ENCODE measurements at places on chromosomes 1 and 21.

GRCh38 chr1:47841356-47841755 lies 155.8 kb downstream of the TRABD2B start:
- DNase-seq, result no peak

GRCh38 chr1:23393706-23394105 lies 24.1 kb upstream of the ZNF436 start:
- no peak for DNase-seq

DNA sequence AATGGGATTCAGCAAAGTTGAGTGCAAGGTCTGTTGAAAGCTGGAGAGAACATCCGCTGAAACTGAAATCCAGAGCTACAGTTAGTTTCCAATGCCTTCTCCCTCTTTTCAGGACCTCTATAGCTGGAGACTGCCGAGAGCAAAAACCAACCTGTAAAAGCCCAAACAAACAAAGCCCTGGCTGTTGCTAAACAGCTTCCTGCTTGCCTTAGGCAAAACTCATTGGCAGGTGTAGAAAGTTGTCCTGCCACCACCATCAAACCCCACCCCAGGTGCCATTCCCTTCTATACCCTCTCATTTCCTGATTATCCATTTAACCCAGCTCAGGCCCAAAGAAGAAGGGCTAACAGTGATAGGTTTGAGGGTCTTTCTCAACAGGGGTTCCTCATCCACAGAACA lies 24.7 kb downstream of the SCYL3 start:
- DNase-seq, result no peak

- no peak for DNase-seq
Observed at GRCh38 chr1:115425442-115425841, 87.4 kb upstream of the NGF start.

DNA sequence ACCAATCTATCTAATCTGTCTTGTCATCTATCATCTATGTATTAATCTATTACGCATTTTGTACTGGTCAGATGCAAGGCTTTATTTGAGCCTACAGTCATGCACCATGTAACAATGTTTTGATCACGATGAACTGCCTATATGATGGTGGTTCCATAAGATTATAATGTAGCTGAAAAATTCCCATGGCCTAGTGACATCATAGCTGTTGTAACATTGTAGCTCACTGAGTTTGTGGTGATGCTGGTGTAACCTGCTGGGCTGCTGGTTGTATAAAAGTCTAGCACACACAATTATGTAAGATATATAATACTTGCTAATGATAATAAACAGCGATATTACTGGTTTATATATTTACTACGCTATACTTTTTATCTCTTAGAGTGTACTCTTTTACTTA lies 64.8 kb upstream of the IGSF5 start:
- no peak for DNase-seq

- no peak for DNase-seq
Observed at GRCh38 chr1:198391393-198392020, 149.0 kb downstream of the ATP6V1G3 start.

- DNase-seq, result no peak
Observed at GRCh38 chr1:161073474-161074121, 3.9 kb upstream of the ARHGAP30 start.

DNA sequence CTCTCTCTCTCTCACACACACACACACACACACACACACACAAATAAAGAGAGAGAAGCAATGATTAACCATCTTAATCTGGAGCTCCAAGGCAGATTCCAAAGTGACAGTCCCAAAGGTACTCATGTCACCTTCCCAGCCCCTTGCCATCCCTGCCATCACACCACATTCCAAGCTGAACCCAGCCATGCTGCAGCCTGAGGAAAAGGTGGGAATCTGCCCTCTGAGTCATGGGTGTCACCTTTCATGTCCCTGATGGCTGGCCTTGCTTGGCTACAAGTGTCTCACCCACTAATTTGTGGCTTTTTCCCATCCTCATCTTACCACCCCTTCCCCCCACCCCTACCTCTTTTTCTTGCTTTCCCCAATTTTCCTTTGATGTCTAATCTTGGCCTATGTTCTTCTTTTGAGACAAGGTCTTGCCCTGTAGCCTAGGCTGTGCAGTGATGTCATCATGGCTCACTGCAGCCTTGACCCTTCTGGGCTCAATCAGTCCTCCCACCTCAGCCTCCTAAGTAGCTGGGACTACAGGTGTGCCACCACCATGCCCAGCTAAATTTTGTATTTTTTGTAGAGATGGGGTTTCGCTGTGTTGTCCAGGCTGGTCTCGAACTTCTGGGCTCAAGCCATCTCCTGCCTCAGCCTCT lies 3.2 kb downstream of the ANXA9 start:
- DNase-seq, result no peak

DNA sequence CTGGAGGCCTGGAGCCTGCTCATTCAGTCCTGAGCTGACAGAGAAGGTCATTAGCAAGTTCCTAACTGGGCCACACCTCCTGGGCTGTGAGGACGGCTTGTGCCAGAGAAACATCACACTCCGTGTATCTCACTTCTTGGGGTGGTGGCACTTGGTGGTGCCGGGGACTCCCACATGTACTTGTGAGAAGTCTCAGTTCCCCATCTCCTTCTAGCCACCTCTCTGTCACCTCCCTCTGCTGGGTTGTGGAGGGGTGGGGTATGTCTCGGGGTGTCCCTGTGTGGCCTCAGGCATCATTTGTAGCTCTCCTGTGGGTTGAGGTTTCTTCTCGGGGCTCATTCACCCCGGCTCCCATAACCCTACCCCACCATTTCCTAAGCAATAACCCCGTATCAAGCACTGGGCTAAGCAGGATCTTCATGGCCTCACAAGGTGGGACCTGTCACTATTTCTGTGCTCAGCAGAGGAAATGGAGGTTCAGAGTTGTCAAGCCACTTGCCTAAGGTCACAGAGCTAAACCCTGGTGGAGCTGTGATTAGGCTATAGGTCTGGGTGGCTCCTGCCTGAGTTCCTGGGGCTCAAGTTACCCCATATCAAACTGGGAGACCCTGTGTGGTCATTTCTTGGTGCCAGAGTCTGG lies 62.5 kb downstream of the UBIAD1 start:
- DNase-seq, result no peak

DNA sequence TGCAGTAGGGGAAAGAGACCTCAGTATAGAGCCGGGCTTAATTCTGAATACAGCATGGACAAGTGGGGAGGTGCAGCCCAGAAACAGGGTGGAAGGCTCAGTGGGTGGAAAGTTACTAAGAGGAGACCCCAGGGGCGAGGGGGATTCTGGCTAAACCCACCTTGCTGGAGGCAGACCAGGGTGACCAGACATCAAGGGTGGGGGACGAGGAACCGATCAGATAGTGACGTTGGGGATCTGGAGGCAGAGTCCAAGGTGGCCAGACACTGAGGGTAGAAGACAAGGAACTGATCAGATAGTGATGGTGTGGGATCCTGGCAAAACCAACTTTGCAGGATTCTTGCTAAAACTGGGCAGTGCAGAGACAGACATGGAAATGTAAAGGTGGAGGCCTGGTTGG lies 36.8 kb downstream of the B3GALT5 start:
- DNase-seq, result no peak

DNA sequence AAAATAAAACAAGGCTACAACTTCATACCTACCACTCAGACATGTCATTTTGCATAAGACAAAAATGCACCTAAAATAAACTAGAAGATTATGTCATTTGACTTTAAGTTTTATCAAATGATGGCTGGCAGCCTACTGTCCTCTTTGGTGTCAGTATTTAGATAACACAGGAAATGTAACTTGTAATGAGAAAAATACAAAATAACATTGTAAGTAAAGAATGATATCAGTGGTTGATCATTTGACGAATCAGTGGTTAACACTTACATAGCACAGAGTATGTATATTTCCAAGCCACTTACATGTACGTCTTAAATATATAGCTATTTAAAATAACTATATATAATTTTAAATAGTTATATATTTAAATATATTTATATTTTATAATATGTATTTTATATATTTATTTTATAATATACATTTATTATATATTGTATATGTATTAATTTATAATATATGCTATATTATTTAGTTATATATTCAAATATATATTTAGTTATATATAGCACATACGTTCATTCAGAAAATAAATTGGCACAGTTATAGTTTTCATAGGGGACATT lies 44.1 kb downstream of the ZNF678 start:
- DNase-seq, result no peak

GRCh38 chr1:56501426-56501825 lies 77.9 kb downstream of the PLPP3 start:
- no peak for DNase-seq

- no peak for DNase-seq
Observed at GRCh38 chr1:159686599-159687299, 27.6 kb downstream of the CRP start.

- DNase-seq, result no peak
Observed at GRCh38 chr1:2199042-2199810, 4.7 kb upstream of the FAAP20 start.

Measured in cerebellar nuclear complex (tissue), 1 donor.